ENCODE measurements at places on chromosomes 1 and 21.
A peak's percentile ranks its signal among the peaks of the same experiment; 100 is the strongest.

DNA sequence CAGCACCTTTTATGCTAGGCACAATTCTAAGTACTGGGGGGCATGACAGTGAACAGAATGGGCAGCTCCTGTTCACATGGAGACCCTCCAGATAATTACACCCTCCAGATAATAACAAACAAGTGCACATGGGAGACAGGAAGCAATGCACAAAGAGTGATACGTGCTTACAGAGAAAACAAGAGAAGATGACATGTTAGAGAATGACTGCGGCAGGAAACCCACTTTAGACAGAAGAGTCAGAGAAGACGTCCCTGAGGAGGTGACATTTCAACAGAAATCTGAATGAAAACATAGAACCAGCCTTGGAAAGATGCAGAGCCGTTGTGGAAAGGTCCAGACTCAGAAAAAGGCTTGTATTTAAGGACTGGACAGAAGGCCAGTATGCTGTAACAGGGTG, 54.7 kb upstream of the ARTN start:
- no peak overlapping the region for H3K4me3 ChIP-seq
- no peak for DNase-seq
- H3K36me3 ChIP-seq: peaks cover 5% of the 10 kb centered on the region
- H3K27ac ChIP-seq: no peak overlapping the region
- H3K4me1 ChIP-seq: no peaks in the 10 kb centered on the region

GRCh38 chr21:34338226-34338625, 25.6 kb upstream of the KCNE2 start:
- DNase-seq: no peak
- no peaks in the 10 kb centered on the region for H3K36me3 ChIP-seq
- H3K4me1 ChIP-seq: no peaks in the 10 kb centered on the region
- H3K27me3 ChIP-seq: peaks cover 13% of the 10 kb centered on the region
- H3K27ac ChIP-seq: no peak overlapping the region

DNA sequence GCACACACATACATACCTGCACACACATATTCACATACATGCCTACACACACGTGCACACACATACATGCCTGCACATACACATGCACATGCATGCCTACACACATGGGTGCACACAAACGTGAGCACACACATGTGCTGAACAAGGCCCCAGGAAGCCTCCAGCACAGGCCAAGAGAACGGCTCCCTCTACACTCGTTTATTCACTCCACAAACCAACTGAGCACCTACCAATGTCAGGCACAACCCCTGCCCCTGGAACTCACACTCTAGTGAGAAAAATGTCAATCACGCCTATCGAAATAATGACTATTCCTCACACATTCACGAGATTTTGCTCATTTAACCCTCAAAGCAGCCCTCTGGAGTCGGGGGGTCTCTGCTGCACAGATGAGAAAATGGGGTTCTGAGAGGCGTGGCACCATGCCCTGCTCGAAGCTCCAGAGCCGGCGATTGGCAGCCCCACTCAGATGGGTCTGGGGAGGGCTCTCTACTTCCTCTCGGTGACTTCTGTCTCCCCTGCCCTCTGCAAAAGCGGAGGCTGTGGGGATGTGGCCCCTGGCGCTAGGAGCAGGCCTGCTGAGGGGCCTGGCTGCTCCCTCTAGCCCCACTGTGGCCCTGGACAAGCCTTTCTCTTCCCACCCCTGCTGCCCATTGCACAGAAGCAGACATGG, 90.2 kb upstream of the RUNX3 start:
- no peak overlapping the region for H3K4me3 ChIP-seq
- H3K27ac ChIP-seq: peak overlapping the region; percentile 98
- no peaks in the 10 kb centered on the region for H3K27me3 ChIP-seq
- DNase-seq: no peak
- no peaks in the 10 kb centered on the region for H3K36me3 ChIP-seq
- H3K4me1 ChIP-seq: peaks cover 60% of the 10 kb centered on the region

- H3K27ac ChIP-seq: no peak overlapping the region
- H3K4me3 ChIP-seq: no peak overlapping the region
- no peaks in the 10 kb centered on the region for H3K4me1 ChIP-seq
- no peak for DNase-seq
These were observed 96.6 kb downstream of the RYR2 start for GRCh38 chr1:237138551-237138950.

GRCh38 chr1:219391297-219391696, 217.6 kb downstream of the LYPLAL1 start:
- no peak overlapping the region for H3K4me3 ChIP-seq
- DNase-seq: no peak
- peaks cover 5% of the 10 kb centered on the region for H3K36me3 ChIP-seq
- H3K27me3 ChIP-seq: peaks cover 14% of the 10 kb centered on the region
- H3K27ac ChIP-seq: no peak overlapping the region

DNA sequence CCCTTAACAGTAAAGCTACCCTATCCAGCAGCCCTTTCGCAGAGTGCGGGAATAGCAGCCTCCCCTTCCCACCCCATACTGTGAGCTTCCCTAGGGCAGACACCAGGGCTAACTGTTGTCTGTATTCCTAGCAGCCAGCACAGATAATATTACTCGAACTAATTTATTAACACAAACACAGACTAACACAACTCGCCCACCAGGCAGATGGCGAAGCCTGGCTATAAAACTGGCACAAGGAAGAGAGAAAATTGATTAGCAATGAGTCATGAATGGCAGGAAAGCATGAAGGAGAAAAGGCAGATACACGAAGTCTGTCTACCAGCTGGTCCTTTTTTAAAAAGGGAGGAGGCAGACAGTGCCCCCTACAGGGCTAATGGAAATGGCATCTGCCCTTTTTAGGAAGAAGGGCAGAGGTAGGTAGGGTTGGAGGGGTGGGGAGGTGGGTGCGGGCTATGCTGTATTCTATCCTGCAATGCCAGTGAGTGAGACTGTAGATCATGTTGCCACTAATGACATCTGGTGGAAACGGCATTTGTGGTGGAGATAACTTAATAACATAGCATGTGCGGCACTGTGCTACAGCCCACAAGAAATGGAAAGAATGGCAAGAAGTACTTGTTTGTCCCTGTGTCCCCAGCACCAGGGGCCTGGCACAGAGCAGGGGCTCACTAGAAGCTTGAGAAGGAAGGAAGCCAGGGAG, 30.6 kb upstream of the CTPS1 start:
- no peaks in the 10 kb centered on the region for H3K36me3 ChIP-seq
- H3K27ac ChIP-seq: no peak overlapping the region
- peaks cover 6% of the 10 kb centered on the region for H3K4me1 ChIP-seq
- H3K27me3 ChIP-seq: peaks cover 33% of the 10 kb centered on the region
- DNase-seq: peak; percentile 18

DNA sequence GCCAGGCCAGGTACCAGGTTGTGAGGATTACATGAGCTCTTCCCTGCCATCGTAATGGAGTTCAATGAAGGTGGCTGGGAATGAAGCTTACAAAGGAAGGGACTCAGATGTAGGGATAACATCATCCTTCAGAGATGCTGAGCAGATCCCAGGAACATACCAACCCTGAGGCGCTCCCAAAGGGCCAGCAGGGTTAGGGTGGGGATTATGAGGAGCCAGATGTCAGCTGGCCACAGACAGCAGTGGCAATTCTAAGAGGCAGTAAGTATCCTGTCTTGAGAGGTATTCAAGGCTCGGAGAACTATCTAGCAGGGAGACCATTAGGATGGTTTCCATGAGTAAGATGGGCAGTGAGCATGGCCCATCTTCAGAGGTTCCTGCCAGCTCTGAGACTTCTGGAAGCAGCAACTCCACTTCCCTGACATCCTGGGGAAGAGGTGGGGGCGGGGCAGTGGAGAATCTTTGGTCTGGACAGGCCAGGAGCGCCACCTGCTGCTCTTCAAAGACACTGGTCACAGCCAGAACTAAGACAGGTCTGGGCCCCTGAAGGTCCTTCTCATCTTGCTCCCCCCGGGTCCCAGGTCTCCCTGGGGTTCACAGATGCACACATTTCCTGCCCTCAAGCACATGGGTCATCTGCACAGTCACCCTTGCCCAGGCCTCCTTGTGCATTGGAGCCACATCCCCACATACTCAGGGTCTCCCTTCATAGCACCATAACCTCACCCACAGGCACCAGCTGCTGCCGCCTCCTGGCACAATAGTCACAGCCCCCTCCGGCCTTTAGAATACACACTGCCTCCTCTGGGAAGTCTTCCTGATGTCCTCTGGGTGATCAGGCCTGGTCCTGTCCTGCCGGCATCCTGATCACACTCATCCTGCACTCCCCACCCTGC, 2.7 kb upstream of the SDC3 start:
- peak overlapping the region; percentile 60 for H3K27ac ChIP-seq
- H3K27me3 ChIP-seq: peaks cover 42% of the 10 kb centered on the region
- DNase-seq: peak; percentile 30
- H3K36me3 ChIP-seq: no peaks in the 10 kb centered on the region
- peaks cover 48% of the 10 kb centered on the region for H3K4me1 ChIP-seq
- no peak overlapping the region for H3K4me3 ChIP-seq

GRCh38 chr21:45020629-45021427, 53.6 kb upstream of the ADARB1 start:
- no peak overlapping the region for H3K27ac ChIP-seq
- H3K36me3 ChIP-seq: peaks cover 4% of the 10 kb centered on the region
- peaks cover 10% of the 10 kb centered on the region for H3K4me1 ChIP-seq
- peaks cover 28% of the 10 kb centered on the region for H3K27me3 ChIP-seq
- no peak overlapping the region for H3K4me3 ChIP-seq
- DNase-seq: no peak

DNA sequence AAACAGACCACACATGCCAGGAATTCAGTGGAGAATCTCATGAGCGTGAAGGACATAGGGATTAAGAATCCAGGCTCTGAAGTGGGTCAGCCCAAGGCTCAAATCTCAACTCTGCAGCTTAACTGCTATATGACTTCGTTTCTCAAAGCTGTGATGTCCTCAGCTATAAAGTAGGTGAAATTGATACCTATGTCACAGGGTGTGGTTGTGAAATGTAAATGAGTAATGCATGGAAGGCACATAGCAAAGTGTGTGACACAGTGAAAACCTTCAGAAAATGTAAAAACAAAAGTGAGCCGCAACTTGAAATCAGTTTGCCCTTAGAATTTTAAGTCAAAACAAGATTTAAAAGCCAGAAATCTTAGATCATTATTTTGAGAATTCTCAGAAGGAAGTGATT, 145.7 kb upstream of the PRMT6 start:
- H3K27ac ChIP-seq: no peak overlapping the region
- no peak for DNase-seq
- H3K4me1 ChIP-seq: no peaks in the 10 kb centered on the region
- H3K36me3 ChIP-seq: no peaks in the 10 kb centered on the region

- peaks cover 16% of the 10 kb centered on the region for H3K4me1 ChIP-seq
- DNase-seq: no peak
- no peak overlapping the region for H3K4me3 ChIP-seq
- peaks cover 4% of the 10 kb centered on the region for H3K27me3 ChIP-seq
- H3K27ac ChIP-seq: no peak overlapping the region
- H3K36me3 ChIP-seq: peaks cover 23% of the 10 kb centered on the region
These were observed 45.2 kb downstream of the PRKCZ start for GRCh38 chr1:2095394-2095793.

- H3K27me3 ChIP-seq: peaks cover 17% of the 10 kb centered on the region
- no peak for DNase-seq
- peaks cover 11% of the 10 kb centered on the region for H3K4me1 ChIP-seq
- H3K4me3 ChIP-seq: no peak overlapping the region
- H3K36me3 ChIP-seq: no peaks in the 10 kb centered on the region
- no peak overlapping the region for H3K27ac ChIP-seq
These were observed 24.6 kb upstream of the PCBP3 start for GRCh38 chr21:45618846-45619485.

- H3K4me3 ChIP-seq: peak overlapping the region; percentile 40
- peak; percentile 83 for DNase-seq
- H3K36me3 ChIP-seq: peaks cover 75% of the 10 kb centered on the region
- peaks cover 73% of the 10 kb centered on the region for H3K4me1 ChIP-seq
- H3K27me3 ChIP-seq: peaks cover 7% of the 10 kb centered on the region
These were observed 14.3 kb downstream of the GPR137B start for GRCh38 chr1:236156512-236157208.

DNA sequence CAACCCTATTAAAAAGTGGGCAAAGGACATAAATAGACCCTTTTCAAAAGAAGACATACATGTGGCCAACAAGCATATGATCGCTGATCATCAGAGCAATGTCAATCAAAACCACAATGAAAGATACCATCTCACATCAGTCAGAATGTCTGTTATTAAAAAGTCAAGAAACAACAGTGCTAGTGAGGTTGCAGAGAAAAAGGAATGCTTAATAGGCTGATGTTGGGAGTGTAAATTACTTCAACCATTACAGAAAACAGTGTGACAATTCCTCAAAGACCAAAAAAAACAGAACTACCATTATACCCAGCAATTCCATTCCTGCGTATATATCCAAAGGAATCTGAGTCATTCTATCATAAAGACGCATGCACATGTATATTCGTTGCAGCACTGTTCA, 13.2 kb downstream of the USH2A start:
- DNase-seq: no peak
- H3K27me3 ChIP-seq: no peaks in the 10 kb centered on the region
- no peak overlapping the region for H3K27ac ChIP-seq
- no peaks in the 10 kb centered on the region for H3K36me3 ChIP-seq

- DNase-seq: no peak
- peaks cover 2% of the 10 kb centered on the region for H3K36me3 ChIP-seq
- peaks cover 19% of the 10 kb centered on the region for H3K4me1 ChIP-seq
These were observed 982 bp upstream of the TRIM17 start for GRCh38 chr1:228417483-228418203.

DNA sequence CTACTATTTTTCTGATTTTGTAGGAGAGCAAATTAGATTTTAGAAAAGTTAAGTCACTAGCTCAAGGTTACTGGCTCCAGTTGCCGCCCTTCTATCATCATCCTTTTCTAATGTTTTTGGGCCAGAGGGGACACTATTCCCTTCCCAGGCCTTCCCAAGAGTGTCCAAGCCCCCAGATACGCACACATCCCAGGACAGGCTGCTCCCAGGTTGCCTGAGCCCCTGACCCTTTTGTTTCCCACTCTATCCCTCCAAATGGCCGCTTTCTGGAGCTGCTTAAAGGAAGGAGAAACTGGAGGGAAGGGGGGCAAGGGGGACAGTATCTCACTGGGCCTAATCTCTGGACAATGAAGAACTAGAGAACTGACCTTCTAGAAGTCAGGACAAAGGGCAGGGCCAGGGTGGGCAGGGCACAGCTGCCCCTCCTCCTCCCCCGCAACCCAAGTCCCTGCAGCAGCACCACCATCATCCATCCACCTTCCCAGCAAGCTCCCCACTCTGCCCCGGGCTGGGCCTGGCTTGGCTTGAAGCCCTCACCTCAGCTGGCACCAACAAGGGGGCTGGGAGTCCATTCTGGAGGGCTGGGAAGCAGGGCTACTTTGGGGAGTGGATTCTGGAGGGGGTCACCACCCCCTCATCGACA, 1.1 kb upstream of the MAP7D1 start:
- peak overlapping the region; percentile 99 for H3K27ac ChIP-seq
- peak overlapping the region; percentile 90 for H3K4me3 ChIP-seq
- H3K27me3 ChIP-seq: no peaks in the 10 kb centered on the region
- H3K4me1 ChIP-seq: peaks cover 78% of the 10 kb centered on the region
- no peak for DNase-seq

Data from stimulated activated naive B cell treated with anti-CD40 and anti-IgM and Interleukin-4, amounts not matched to agents 10 μg/mL and 1 μg/mL and 100 μg/mL, for 72 hours (primary cell).